NCI-H524 treated with DMSO at 0.1 percent for 48 hours (cell line): ENCODE measurements at places on chromosomes 6 and 20.
A peak's percentile ranks its signal among the peaks of the same experiment; 100 is the strongest.

DNA sequence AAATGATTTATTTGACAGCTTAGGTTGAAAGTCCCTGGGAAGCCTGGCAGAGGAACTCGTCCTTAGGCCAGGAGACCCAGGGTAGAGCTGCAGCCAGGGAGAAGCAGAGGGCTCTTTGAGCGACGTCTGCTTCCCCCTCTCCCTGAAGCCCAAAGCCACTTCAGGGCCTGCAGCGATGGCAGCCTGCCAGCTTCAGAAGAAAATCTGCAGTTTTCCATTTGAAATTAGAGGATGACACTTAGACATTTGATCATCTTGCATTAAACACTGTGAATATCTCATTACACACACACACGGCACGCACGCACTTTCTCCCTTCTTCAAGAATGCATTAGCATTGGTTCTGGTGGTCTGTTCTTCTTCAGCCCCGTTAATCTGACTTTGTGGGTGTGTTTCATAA is 96.5 kb downstream of the PLEKHG1 start:
- peak; percentile 75 for DNase-seq

DNA sequence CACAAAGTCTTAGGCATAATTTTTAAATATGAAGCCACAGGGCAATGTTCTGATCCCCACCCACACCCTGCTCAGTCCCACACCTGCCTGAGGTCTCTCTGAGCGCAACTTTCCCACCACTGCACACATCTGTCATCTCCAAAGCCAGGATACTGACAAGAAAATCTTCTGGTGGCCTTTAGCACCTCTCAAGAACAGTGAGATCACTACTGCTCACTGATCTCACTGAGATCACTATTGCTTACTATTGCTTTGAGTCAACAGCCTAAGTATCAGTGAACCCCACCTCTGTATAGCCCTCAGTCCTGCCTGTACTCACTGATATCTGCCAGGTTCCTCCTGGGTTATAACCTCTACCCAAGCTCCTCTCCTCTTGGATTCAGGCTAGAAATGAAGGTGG is 6.4 kb downstream of the TNFRSF21 start:
- DNase-seq, result no peak

DNA sequence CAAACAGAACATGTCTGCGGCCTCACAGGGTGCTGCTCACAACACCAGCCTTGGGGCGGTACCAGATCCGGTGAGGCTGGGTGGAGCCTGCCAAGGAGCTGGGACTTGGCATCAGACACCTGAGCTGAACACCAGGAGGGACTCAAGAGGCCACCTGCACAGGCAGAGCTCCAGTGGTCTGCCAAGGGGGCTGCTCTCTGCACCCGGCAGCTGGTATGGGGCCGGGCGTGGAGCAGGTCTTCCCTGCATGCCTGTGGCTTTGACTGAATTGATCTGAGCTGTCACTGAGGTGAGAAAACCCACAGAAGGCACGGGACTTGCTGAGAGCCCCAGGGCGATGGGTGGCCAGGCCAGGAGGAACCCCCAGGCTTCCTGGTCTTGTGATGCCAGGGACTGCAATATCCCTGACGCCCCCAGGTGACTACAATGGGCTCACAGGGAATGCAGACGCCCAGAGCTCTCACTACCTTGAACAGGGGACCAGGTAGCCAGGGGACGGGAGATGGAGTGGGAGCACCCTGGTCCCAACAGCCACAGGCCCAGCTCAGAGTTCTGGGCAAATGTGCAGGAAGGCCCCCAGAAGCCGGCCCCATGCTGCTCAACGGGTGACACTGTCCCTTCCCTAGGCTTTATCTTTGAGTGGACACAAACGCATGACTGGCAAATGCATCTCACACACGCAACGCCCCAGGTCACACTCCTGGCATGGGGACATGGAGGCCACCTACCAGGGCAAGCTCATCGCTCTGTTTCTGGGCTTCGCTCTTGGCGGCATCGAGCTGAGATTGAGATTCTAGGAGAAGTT is 48.2 kb downstream of the DSTN start:
- no peak for DNase-seq

DNA sequence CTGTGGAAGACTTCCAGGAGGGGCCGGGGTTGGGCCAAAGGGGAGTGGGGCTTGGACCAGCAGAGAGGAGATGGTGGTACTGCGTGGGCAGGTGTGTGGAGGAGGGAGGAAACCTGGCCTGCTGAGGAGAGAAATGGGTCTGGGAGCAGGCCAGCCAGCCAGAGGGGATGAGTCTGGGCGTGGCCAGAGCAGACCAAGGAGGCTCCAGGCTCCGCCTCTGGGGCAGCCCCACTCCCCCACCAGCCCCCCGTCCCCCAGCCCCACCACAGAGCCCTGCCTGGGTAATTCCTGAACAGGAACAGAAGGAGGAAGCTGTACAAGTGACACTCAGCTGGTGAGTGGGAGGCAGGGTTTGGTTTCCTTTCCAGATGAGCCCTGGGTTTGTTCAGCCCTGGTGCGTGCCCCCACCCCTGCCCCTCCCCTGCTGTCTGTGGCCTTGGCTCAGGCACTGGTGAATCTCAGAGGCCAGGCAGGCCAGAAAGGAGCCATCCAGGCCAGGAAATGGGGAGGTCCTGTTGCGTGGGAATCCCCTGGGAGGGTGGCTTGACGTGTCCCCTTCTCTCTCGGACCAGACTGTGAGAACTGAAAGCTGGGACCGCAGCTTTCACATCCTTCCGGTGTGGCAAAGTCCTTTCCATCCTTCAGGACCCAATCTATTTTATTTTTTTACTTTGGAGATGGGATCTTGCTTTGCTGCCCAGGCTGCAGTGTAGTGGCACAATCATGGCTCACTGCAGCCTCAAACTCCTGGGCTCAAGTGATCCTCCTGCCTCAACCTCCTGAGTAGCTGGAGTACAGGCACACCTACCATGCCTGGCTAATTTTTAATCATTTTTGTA is 9.4 kb upstream of the SRC start:
- no peak for DNase-seq

DNA sequence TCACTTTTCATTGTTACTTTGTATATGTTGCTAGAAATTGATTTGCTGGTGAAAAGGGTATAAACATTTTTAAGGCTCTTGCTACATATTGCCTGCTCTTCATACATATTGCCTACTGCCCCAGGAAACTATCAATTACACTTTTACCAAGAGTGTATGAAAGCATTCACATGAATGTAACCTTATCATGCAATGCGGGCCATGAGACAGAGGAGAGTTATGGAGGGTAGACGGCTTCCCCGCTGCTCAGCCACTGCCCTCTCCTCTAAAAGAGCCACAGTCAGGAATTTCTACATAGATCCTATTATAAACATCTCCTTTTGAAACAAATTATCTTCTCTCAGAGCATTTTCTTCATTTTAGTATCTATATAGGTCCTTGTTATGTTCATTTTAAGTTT is 264.4 kb downstream of the ESR1 start:
- DNase-seq, result no peak

- DNase-seq, result no peak
These were observed 4.8 kb downstream of the TAAR5 start for GRCh38 chr6:132584698-132585097.

DNA sequence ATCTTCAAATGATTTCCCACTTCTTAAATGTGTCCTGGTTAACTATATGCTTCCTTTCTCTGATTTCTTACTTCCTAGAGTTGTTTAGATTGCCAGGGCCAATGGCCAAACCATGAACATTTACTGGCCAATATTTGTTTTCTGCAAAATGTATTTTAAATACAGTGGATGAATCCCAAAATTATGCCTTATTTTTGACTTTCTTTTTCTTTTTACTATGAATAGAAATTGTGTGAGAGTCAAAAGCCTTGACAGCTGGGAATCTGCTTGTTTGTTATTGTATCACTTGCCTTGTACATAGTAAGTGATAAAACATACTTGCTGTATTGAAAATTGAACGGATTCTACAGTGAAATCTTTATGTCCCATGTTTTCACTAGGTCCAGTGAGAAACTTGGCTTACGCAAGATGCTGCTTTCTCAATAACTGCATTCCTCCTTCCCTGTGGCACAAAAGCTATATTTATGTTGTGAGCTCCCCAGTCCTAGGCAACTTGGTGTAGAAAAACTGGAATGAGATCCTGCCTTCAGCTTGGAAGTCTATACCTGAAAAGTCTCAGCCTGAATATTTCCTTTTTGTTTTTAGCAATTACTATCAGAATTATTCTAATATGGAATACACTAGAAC is 295.2 kb downstream of the EPHA7 start:
- DNase-seq, result no peak

DNA sequence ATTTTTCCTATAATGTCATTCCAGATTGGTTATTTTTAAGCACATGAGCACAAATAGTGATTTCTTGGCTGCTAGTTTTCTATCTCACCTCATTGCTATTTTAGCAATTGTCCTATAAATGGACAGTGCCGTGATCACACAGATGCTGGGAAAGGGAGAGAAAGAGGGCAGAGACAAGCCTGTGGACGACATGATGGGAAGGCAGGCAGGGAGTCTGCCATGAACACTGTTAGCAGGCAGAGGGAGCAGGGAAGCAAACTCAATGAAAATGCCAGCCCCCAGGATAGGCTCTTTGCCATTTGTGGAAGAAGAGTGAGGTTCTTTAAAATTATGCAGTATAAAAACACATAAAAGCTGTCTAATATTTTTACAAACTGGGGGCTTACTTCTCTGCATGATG is 96.8 kb downstream of the ADTRP start:
- DNase-seq, result no peak

- DNase-seq, result no peak
These were observed 238.9 kb downstream of the MAFB start for GRCh38 chr20:40449974-40450616.

- DNase-seq, result no peak
These were observed 85.5 kb downstream of the ARID1B start for GRCh38 chr6:156862711-156863110.

GRCh38 chr6:53496797-53497375 is 48.0 kb downstream of the GCLC start:
- no peak for DNase-seq

GRCh38 chr20:23658989-23659609 is 21.3 kb upstream of the CST3 start:
- no peak for DNase-seq

DNA sequence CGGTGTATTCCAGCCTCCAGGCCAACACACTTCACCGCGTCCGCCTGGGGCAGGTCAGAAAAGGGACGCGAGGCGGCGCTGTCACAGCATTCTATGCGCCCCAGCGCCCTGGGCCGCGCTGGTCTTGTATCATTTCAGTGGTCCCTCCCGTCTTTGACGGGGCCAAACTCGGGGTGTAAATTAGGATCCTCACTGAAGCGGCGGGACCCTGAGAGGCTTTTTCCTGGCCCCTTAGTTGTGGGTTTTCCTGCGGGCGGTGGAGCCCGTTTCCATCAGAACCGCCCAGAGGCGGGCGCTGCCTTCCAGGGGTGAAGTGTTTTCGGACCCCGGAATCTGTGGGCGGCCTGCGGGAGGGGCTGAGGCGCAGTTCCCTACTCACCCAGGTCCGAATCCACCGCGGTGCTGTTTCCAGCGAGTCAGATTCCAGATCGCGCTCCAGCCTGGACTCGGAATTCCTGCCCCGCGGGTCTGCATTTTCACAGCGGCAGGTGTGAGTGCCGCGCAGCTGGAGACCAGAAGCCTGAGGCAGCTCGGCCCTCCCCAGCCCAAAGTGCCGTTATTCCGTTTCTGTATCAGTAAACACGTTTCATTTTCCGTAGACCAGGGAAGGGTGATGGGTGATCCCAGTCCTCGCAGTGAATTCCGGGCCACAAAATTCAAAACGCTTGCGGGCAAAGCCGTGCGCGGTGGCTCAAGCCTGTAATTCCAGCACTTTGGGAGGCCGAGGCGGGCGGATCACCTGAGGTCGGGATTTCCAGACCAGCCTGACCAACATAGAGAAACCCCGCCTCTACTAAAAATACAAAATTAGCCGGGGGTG is 3.9 kb upstream of the MICB start:
- DNase-seq, result no peak

DNA sequence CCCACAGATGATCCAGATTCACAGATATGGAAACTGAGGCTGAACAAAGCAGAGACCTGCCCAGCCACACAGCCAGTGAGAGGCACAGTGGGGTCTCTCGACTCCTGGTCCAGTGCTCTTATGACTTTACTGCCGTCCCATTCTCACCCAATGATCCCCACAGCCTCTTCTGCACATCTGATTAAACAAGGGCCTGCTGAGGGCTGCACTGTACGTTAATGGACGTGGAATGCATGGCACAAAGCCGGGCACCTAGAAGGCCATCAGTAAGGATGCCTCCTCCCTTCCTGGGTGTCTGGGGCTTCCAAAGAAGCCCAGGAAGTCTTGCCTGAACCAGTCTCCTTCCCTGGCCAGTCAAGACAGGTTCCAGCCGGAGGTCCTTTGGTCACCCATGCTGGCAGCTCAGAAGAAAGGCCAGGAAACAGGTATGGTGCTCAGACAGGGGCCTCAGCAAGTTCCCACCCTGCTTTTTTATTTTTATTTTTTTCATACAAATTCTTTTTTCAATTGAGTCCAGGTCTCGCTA is 3.8 kb downstream of the TFEB start:
- DNase-seq, result no peak

DNA sequence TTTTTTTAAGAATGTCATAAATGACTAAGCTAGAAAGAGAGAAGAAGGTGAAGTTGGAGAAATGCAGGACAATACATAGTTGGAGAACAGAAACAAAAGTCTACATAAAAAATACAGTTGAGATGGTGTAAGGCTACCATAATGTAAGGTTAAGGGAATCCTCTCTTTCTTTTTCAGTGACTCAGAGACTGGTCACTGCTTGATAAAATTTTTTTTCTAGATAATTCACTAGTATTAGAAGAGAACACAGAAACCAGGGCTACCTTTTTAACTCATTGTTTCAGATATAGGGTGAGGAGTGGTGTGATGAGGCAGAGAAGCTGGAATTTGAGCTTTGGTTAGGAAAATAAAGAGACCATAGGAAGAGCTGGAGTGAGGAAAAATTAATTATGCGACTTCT is 18.2 kb upstream of the EDN1 start:
- no peak for DNase-seq

GRCh38 chr6:9610620-9611415 is 804.1 kb downstream of the TFAP2A start:
- DNase-seq, result no peak

- DNase-seq, result no peak
These were observed 145.1 kb downstream of the CLIC5 start for GRCh38 chr6:45870531-45870930.

- DNase-seq, result no peak
These were observed 153.4 kb downstream of the COL12A1 start for GRCh38 chr6:75052491-75052890.

DNA sequence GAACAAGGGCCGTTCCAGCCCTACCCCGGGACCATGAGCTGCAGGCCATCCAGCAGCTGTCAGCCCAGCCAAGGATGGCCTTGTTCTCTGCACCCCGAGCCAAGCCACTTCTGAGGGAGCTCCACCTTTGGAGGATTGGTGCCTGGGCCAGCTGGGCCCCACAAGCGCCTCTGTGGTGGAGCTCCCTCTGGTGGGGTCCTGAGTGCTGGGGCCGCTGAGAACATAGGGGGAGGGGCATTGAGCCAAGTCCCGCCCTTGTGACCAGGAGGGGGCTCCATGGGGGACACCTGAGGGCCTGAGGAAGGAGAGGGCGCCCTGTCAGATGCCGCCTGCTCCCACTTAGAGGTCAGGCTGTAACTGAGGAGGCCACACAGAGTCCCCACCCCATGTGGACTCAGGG is 43.2 kb downstream of the YTHDF1 start:
- DNase-seq, result no peak

- no peak for DNase-seq
These were observed 1.3 kb downstream of the SLC39A7 start for GRCh38 chr6:33201935-33202334.
